Activated effector memory CD4-positive, alpha-beta T cell treated with Interleukin-2 at 50 U/mL for 16 hours (primary cell): ENCODE measurements at places on chromosomes 4 and X.

GRCh38 chrX:107713543-107714205 is 61.9 kb downstream of the TSC22D3 start:
- no peak for DNase-seq

- no peak for DNase-seq
Observed at GRCh38 chrX:43975796-43976195, 2.6 kb upstream of the NDP start.

DNA sequence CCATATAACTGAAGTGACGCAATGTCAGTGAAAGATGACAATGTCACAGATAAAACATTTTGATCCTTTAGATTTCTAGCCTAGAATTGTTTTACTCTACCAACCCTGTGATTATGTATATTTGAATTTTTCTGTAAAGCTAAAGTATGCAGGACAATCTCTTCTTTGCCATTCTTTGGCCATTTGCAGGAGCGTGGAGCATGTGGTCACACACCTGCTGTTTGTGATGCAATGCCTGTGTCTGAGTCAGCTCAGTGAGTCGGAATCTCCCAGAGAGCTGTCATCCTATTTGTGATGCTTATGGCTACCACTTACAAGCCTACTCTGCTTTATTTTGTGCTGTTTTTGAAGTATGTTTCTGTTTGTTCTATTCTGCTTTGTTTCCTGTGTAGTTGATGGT is 214.5 kb downstream of the NAF1 start:
- no peak for DNase-seq

GRCh38 chr4:121898150-121898549 is 27.9 kb upstream of the BBS7 start:
- no peak for DNase-seq

DNA sequence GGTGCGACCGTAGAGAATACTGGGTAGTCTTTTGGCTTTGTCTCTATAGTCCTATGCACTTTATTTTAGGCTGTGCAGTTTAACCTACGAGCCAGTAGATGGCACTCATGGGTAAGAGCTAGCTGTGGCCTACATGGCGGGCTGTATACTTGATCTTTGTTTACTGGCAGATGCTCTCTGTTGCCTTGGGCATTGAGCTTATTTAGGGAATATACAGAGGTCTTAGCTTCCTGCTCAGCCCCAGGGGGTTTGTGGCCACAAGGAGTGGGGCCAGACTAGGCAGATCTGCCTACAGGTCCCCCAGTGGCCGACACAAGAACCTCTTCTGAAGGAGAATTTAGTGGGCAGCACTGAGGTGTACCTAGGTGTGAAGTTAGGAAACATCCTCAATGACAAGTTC is 227.6 kb upstream of the HDX start:
- DNase-seq = no peak

- DNase-seq = no peak
Observed at GRCh38 chrX:103488332-103488731, 31.0 kb downstream of the RAB40A start.

DNA sequence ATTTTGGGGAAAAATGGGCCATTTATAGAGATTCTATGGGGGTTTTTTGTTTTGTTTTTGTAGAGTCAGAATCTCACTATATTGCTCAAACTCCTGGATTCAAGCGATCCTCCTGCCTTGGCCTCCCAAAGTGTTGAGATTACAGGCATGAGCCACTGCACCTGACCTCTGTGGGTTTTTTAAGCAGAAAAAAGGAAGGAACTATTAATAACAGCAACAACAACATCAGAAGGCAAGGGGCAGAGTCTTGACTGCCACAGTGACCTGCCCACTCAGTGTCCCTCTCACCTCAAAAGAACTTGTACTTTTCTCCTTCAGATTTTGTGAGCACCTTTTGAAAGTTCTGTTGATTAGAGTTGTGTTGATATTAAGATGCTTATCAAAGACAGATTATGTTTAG is 48.1 kb downstream of the FNIP2 start:
- DNase-seq = no peak

DNA sequence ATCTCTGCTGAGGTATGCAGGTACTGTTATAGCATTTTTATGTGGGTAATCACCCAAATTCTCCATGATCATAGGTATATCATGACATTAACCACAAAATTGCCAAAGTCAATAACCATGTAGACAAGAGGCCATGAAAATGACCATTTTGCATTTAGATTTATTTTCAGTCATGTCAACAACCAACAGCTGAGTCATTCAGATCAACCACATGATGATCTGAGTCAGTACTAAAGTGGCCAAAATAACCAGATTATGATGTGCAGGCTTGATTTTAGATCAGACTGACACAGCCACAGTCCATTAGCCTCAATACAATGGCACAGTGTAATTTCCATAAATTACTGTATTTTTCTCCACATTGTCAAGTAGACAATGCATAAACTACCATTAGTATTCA is 240.5 kb downstream of the GRIA3 start:
- no peak for DNase-seq

- DNase-seq = peak; percentile 48
Observed at GRCh38 chrX:149512225-149512885, 7.2 kb upstream of the IDS start.

DNA sequence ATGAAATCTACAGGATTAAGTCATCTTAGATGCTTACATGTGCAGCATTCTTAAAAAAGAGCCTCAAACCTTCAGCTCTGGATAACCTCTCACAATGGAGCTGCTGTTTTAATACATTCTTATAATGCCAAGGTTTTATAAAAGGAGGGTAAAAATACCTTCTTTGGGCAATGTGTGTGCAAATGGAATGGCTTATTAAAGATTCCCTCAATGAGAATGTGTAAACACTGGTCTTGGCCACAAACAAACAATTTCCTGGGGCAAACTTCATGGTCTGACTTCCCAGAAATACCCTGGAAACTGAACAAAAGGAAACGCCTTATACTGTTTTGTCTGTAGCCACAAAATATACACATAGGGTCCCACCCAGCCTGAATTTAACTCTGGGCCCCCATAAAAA is 148.6 kb upstream of the INTU start:
- DNase-seq = no peak

- DNase-seq = no peak
Observed at GRCh38 chr4:113623274-113623894, 138.2 kb downstream of the CAMK2D start.

GRCh38 chrX:153909980-153910360 is 5.5 kb downstream of the AVPR2 start:
- DNase-seq = no peak

- DNase-seq = no peak
Observed at GRCh38 chrX:67587946-67588624, 44.3 kb downstream of the AR start.

DNA sequence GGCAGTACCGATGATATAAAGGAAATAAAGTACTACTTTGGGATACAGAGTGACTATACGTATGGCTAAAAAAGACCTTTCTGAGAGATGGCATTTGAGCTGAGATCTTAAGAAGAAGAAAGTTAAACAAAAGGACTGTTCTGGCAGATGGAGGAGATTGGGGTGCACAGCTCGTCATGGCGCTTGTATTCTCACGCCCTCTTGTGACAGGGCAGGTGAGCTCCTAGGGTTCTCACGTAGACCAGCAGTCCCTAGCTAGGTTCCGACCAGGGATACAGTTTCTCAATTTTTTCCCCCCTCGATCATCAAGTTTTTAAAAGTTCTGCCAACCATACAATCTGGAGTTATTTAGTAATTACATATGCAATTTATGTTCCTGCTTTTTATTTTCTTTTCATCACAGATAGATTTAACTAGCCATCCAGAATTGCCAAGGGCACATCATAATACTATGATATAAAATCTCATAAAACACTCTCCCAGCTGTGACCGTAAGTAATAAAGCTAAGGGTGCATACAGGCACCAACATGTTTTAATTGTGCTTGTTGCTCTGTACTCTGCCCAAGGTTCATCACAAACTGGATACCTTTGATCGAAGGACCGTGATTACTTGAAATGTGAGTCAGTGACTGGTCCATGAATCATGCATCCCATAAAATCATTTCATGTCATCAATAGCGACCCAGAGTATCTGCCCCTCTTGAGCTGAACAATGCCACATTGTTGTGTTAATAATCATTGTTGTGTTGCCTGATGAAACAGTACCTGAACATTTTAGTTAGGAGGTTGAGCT is 69.4 kb upstream of the ZNF518B start:
- no peak for DNase-seq

GRCh38 chr4:102037566-102037965 is 247.0 kb downstream of the BANK1 start:
- no peak for DNase-seq

DNA sequence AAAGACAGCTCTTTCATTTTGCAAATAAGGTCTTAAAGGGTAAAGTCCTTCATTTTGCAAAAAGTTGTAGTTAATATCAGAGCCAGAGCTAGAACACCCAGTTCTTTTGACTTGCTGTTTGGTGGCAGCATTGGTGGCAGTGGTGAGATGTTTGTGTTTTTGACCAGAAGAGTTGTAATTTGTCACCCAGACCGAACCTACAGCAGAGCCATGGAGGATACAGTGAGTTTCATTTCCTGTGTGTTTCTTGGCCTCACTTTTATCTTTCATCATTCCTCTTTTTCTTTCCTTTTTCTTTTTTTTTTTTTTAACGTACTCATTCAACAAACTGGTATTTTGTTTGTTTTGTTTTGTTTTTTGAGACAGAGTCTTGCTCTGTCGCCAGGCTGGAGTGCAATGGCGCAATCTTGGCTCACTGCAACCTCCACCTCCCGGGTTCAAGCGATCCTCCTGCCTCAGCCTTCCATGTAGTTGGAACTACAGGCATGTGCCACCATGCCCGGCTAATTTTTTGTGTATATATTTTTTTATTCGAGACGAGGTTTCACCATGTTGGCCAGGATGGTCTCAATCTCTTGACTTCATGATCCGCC is 116.4 kb downstream of the AFF1 start:
- no peak for DNase-seq

- no peak for DNase-seq
Observed at GRCh38 chrX:68488657-68489056, 10.2 kb upstream of the YIPF6 start.

DNA sequence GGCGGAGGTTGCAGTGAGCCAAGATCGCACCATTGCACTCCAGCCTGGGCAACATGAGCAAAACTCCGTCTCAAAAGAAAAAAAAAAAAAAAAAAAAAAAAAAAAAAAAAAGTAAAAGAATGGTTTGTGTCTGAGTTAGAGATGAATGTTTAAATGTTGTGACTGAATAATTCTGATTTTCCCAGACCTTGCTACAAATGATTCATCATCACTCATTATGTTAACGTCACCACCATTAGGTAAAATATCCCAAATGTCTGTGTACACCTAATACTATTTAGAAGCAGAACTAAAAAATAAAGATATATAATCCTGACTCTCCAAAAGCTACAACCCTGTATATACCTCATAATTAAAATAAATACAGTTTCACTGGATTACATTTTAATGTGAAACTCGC is 70.8 kb downstream of the HHIP start:
- DNase-seq = no peak

GRCh38 chrX:14903891-14904290 is 30.7 kb downstream of the MOSPD2 start:
- no peak for DNase-seq

DNA sequence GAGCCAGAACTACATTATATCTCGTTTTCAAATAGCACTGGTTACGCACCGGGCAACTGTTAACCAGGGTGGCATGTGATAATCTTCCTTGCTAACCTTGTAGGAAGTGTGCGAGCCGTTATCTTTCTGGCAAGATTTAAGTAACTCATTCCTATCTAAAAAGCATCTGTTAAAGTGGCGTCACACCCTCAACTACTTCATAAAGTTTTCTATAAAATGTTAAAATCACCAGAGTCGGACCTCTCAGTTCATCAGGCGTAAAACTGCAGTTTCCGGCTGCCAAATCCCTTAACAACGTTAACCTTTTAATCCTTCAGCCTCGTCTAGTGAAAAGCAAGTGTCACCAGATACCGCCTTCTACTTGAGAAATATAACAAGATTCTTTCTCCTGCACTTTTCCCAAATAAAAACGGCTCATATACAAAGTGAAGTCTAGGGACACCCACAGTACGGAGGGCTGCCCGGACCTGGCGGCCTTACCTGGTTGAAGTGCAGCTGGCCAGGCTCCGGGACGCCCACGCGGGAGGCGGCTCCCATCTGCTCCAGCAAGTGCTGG is 1.2 kb downstream of the SLC39A8 start:
- no peak for DNase-seq

GRCh38 chrX:137430984-137431475 is 134.9 kb upstream of the ZIC3 start:
- DNase-seq = no peak

GRCh38 chr4:107312366-107312765 is 276.3 kb upstream of the DKK2 start:
- no peak for DNase-seq

DNA sequence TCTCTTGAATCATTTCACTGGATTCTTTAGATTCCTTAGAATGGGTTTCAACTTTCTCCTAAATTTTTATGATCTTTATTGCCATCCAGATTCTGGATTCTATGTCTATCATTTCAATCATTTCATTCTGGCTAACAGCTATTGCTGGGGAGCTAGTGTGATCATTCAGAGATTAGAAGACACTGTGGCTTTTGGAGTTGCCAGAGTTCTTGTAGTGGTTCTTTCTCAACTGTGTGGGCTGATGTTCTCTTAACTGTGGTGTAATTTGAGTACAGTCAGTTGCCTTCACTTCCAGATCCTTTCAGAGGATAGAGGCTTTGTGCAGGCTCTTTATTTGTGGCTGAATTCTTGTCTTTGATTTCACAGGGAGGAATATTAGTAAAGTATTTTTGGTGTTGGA is 12.1 kb upstream of the CSN2 start:
- DNase-seq = no peak

- DNase-seq = no peak
Observed at GRCh38 chr4:55837903-55838302, 15.5 kb upstream of the EXOC1 start.

DNA sequence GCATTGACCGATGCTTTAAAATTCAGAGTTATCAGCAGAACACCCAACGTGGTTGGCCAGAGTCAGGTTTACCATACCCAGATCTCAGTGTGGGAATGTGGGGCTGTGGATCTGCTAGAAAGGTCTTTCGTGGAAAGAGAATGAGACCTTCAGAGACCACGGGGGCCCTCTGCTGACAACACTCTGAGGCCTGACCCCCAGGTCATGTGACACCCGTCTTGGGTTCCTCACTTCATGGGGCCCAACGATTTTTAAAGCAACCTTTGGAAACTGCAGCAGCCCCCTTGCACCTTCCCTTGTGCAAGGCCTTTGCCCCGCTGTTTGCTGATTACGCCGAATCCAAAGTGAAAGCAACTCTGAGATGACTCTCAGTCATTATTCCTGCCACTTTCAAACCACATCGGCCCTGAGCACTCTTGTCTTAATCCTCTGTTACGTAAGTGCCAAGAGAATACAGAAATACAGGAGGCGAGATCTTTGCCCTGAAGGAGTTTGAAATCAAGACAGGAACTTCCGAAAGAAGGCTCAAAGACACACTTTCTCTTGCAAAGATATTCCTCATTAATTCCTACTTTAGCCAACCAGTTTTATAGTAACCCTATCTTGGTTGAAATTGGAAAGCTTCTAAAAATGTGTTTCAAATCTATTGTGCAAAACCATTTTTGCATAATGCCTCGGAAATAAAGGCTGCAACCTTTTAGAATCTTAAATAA is 88.3 kb downstream of the EVC2 start:
- no peak for DNase-seq
